ENCODE measurements at places on chromosomes 5 and 9.

GRCh38 chr9:123960965-123961364 is 31.0 kb upstream of the DENND1A start:
- H3K36me3 ChIP-seq = no peaks in the 10 kb centered on the region
- no peaks in the 10 kb centered on the region for H3K27me3 ChIP-seq
- no peak for DNase-seq
- H3K27ac ChIP-seq = no peak overlapping the region
- H3K4me3 ChIP-seq = no peak overlapping the region
- no peaks in the 10 kb centered on the region for H3K4me1 ChIP-seq

DNA sequence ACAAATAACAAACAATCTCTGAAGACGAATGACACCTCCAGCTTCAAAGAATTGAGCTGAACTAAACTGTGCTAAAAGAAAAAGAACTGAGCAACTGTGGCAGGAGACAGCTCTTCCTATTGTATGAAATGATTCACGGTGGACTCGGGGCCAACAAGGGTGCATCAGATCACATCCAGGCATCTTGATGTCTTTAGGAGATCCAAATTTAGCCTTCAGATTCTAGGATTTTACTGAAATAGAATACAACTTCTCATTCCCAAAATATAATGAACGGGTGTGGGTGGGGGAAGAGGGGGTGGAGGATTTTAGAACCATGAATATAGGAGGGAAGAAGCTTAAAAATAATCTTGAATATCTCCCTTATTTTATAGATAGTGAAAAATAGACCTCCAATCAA is 631.8 kb downstream of the ELAVL2 start:
- no peaks in the 10 kb centered on the region for H3K4me1 ChIP-seq
- no peak for DNase-seq
- no peaks in the 10 kb centered on the region for H3K27me3 ChIP-seq
- H3K4me3 ChIP-seq = no peak overlapping the region
- H3K36me3 ChIP-seq = no peaks in the 10 kb centered on the region

DNA sequence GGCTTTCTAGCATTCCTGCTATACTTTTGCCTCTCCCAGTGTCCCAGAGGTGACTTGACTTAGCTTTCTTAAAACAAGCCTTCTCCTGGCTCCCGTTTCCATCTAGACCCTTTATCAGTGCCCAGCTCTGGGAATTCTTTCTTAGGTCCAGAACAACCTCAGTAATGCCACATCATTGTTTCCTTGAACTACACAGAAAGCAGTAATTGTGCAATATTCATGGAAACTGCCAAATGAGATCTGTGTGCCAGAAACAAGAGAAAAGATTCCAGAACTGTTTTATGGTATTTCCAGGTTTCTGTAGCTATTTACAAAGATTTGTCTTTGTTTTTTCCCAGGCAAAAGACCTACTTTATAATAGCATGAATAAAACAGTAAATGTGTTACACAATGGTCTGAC is 391.3 kb downstream of the SLCO4C1 start:
- H3K4me3 ChIP-seq = no peak overlapping the region
- H3K36me3 ChIP-seq = no peaks in the 10 kb centered on the region
- no peak overlapping the region for H3K27ac ChIP-seq
- H3K4me1 ChIP-seq = no peaks in the 10 kb centered on the region
- H3K27me3 ChIP-seq = no peaks in the 10 kb centered on the region

DNA sequence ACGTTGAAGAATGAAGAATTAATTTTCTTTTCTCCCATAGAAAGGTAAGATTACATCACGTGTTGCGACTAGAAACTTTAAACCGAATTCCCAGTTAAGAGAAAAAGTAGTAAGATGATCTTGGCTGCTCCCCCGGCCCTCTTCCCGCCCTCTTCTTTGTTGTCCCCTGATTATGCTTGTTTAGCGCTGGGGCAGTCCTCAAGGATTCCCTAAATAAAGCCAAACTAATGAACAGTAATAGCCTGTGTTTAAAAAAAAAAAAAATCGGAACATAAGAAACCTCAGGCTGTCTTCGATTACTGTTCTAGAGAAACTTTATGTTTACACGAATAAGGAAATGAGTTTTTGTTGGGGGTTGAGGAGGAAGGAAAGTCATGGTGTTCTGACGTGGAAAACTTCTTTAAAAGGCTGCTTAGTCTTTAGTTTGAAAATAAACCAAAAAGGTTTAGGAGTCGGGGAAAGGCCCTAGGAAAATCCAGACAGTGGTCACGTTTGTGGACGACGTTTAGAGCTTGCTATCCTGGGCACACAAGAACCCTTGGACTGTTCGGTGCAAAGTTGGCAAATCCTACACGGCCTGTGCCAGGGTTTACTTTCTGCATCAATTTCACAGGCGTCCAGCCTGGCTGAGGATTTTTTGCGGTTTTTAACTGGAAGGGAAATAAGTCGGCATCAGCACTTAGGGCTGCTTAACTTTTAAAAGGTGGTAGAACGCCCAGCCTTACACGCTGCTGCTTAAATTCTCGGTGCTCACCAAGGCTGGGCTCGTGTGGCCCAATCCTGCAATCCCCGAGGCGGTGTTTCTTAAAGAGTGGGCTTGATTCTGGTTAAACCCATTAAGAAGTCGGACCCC is 1.1 kb upstream of the MAT2B start:
- H3K4me1 ChIP-seq = peaks cover 18% of the 10 kb centered on the region
- H3K27ac ChIP-seq = peak overlapping the region; percentile 99
- peak; percentile 73 for DNase-seq
- peak overlapping the region; percentile 58 for H3K4me3 ChIP-seq
- no peaks in the 10 kb centered on the region for H3K36me3 ChIP-seq

GRCh38 chr5:167582283-167582682 is 709.2 kb upstream of the WWC1 start:
- no peaks in the 10 kb centered on the region for H3K4me1 ChIP-seq
- H3K36me3 ChIP-seq = no peaks in the 10 kb centered on the region
- DNase-seq = no peak
- no peak overlapping the region for H3K27ac ChIP-seq
- H3K27me3 ChIP-seq = peaks cover 19% of the 10 kb centered on the region

GRCh38 chr5:96823900-96824380 is 16.2 kb upstream of the ERAP1 start:
- no peak overlapping the region for H3K4me3 ChIP-seq
- H3K27me3 ChIP-seq = no peaks in the 10 kb centered on the region
- DNase-seq = no peak
- H3K36me3 ChIP-seq = no peaks in the 10 kb centered on the region
- H3K4me1 ChIP-seq = no peaks in the 10 kb centered on the region
- peak overlapping the region; percentile 44 for H3K27ac ChIP-seq

- H3K36me3 ChIP-seq = peaks cover 4% of the 10 kb centered on the region
- H3K27ac ChIP-seq = no peak overlapping the region
- no peak for DNase-seq
- no peak overlapping the region for H3K4me3 ChIP-seq
These were observed 22.1 kb upstream of the IL13 start for GRCh38 chr5:132635873-132636272.

- H3K27me3 ChIP-seq = no peaks in the 10 kb centered on the region
- no peak overlapping the region for H3K27ac ChIP-seq
- no peaks in the 10 kb centered on the region for H3K4me1 ChIP-seq
- DNase-seq = no peak
These were observed 145.9 kb downstream of the FANCC start for GRCh38 chr9:95171596-95171995.

DNA sequence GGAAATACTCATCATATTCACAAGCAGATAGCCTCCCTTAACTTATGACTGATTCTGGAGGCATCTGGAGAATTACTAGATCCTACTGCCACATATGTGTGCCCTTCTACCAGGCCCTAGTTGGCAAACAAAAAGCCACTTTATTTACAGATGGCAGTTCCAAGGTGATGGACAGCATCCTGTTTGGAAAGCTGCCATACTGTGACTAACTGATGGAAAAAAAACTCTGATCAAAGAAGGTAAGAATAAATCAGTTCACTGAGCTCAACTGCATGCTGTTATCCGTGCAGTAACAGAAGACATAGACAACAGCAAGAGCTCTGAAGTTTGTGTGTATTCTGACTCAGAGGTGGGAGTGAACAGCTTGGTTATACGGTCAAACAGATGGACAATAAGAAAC is 279.8 kb upstream of the POU5F2 start:
- no peaks in the 10 kb centered on the region for H3K27me3 ChIP-seq
- H3K4me3 ChIP-seq = no peak overlapping the region
- H3K4me1 ChIP-seq = no peaks in the 10 kb centered on the region
- H3K27ac ChIP-seq = no peak overlapping the region
- H3K36me3 ChIP-seq = no peaks in the 10 kb centered on the region

GRCh38 chr5:33588654-33589372 is 148.0 kb downstream of the TARS1 start:
- H3K36me3 ChIP-seq = no peaks in the 10 kb centered on the region
- H3K27ac ChIP-seq = no peak overlapping the region
- no peak overlapping the region for H3K4me3 ChIP-seq
- H3K4me1 ChIP-seq = no peaks in the 10 kb centered on the region
- no peak for DNase-seq
- H3K27me3 ChIP-seq = no peaks in the 10 kb centered on the region

DNA sequence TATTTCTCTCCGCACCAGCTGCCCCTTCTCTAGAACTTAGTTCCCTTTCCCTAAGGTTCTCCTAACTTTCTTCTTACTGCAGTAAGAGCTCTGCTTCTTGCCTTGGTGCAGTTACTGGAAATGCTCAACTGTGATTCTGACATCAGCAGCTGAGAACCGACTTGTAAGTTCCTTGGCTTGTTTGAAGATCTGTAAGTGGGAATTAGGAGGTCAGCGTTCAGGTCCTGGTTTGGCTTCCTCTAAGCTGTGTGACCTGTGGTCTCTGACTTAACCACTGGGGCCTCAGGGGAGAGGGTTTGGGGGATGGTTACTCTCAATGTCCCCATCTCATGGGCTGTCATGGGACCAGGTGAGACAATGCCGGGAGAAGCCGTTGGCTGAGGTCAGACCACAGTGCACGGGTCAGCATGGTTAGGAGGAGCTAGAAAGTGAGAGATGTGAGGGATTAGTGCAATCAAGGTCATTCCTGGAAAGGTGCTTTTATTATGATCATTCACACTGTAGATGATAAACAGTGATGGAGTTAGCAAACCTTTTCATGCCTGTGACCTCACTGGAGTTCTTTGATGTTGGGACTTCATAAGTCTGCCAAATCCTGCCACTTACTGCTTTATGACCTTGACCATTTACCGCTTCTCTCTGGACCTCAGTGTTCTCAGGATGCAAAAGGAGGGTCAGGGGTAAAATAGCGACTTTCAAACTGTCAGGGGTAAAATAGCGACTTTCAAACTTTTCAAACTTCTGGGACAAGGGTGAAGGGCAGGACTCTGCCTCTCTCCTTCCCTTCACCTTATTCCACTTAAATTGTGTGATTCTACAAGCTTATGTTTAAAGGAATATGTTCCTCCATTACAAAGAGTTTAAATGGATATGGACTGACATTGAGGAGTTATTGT is 7.3 kb downstream of the PAPPA start:
- H3K4me1 ChIP-seq = no peaks in the 10 kb centered on the region
- no peaks in the 10 kb centered on the region for H3K36me3 ChIP-seq
- no peaks in the 10 kb centered on the region for H3K27me3 ChIP-seq
- no peak for DNase-seq
- H3K27ac ChIP-seq = no peak overlapping the region
- no peak overlapping the region for H3K4me3 ChIP-seq

DNA sequence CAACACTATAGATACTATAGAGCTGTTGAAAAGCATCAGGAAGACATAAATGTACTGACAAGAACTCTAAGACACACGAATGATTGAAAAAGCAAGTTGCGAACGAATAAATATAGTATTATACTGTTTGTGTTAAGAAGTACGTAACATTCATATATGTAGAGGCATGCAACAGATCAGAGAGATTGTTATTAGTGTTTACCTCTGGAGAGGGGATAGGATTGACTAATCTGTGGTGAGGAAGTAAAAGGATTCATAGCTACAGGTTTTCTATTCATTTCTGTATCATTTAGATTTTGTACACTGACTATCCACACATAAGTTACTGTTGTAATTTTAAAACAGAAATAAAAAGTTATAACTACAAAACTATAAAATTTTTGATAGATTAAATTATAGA is 147.6 kb upstream of the SV2C start:
- no peaks in the 10 kb centered on the region for H3K27me3 ChIP-seq
- H3K4me3 ChIP-seq = no peak overlapping the region
- no peaks in the 10 kb centered on the region for H3K4me1 ChIP-seq
- no peak overlapping the region for H3K27ac ChIP-seq

GRCh38 chr9:70121818-70122436 is 78.3 kb downstream of the MAMDC2 start:
- H3K4me1 ChIP-seq = no peaks in the 10 kb centered on the region
- no peaks in the 10 kb centered on the region for H3K27me3 ChIP-seq
- no peaks in the 10 kb centered on the region for H3K36me3 ChIP-seq

- H3K4me3 ChIP-seq = no peak overlapping the region
- H3K27ac ChIP-seq = no peak overlapping the region
- no peaks in the 10 kb centered on the region for H3K4me1 ChIP-seq
These were observed 3.9 kb upstream of the PCYOX1L start for GRCh38 chr5:149353911-149354310.

- no peak for DNase-seq
- peaks cover 3% of the 10 kb centered on the region for H3K4me1 ChIP-seq
- no peaks in the 10 kb centered on the region for H3K27me3 ChIP-seq
- no peaks in the 10 kb centered on the region for H3K36me3 ChIP-seq
- peak overlapping the region; percentile 35 for H3K27ac ChIP-seq
These were observed 3.7 kb downstream of the SLC31A2 start for GRCh38 chr9:113154471-113154870.

GRCh38 chr5:84362061-84362720 is 22.5 kb downstream of the EDIL3 start:
- H3K27ac ChIP-seq = no peak overlapping the region
- DNase-seq = no peak
- no peaks in the 10 kb centered on the region for H3K27me3 ChIP-seq
- no peaks in the 10 kb centered on the region for H3K36me3 ChIP-seq

DNA sequence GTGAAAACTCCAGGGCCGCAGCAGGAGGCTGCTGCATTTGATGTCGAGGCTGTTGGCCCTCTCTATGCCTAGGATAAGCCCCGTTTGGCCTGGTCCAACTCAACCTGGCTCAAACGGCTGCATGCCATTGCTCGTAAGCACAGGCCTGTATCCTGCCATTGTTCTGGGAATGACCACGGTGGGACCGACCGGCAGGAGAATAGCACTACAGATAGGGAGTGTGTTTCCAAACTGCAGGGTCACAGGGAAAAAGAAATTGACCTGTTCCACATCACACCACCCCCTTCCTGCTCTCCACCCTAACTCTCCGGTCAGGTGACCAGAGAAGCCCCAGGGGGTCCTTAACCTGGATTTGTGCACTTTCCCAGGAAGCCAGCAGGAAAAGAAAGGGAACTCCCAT is 278.7 kb upstream of the KLF4 start:
- H3K4me1 ChIP-seq = no peaks in the 10 kb centered on the region
- DNase-seq = no peak
- H3K27ac ChIP-seq = peak overlapping the region; percentile 25

All from breast epithelium (tissue), 4 donors.